Suppressor macrophage treated with lipopolysaccharide for 1 hour (primary cell): ENCODE measurements at places on chromosomes 5 and 9.

- DNase-seq, result no peak
Observed at GRCh38 chr5:12354686-12355085, 450.4 kb upstream of the CTNND2 start.

- no peak for DNase-seq
Observed at GRCh38 chr5:148833122-148833521, 6.7 kb downstream of the ADRB2 start.

- DNase-seq, result no peak
Observed at GRCh38 chr5:57955511-57955910, 472.9 kb upstream of the ACTBL2 start.

DNA sequence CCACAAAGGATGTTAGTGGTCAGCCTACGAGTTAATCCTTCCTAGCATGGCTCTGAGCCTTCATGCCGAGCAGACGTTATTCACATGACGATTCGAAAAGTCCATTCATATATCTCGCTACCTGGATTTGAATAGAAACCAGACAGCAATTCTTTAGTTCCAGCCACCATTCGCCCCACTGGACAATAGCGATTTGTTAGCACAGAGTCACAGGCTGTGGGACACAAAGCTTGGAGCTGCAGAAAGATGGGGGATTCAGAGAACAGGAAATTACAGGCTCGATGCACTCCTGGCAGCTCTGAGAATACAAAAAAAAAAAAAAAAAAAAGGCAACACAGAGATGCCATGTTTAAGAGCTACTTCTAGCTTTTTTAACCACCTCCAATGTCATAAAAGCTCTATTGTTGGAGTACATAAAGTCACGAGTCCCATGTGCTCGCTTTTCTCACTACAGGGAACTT lies 110.7 kb downstream of the NR6A1 start:
- DNase-seq, result no peak

DNA sequence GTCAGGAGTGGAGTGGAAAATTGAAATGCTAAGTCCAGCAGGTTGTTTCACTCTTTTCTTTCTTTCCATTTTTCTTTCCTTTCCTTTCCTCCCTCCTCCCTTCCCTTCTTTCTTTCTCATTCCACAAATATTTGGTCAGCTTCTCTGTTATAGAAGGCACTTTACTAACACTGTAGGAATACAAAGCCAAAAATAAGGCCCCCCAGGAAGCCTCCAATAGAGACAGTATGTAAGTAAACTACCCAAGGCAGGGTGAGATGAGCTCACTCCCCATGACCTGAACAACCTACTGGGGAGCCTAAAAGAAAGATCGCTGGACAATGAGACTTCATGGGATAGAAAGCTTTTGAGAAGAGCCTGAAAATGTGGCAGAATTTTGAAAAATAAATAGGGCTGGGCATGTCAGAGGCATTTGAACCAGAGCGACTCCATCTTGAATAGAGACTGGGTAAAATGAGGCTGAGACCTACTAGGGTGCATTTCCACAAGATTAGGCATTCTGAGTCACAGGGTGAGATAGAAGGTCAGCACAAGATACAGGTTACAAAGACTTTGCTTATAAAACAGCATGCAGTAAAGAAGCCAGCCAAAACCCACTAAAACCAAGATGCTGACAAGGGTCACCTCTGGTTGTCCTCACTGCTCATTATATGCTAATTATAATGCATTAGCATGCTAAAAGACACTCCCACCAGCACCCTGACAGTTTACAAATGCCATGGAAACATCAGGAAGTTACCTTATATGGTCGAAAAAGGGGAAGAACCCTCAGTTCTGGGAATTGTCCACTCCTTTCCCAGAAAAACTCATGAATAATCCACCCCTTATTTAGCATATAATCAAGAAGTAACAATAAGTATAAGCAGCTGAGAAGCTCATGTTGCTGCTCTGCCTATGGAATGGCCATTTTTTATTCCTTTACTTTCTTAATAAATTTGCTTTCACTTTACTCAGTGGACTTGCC lies 158.9 kb upstream of the EGFLAM start:
- no peak for DNase-seq

GRCh38 chr5:115298811-115299210 lies 2.4 kb upstream of the CCDC112 start:
- no peak for DNase-seq

DNA sequence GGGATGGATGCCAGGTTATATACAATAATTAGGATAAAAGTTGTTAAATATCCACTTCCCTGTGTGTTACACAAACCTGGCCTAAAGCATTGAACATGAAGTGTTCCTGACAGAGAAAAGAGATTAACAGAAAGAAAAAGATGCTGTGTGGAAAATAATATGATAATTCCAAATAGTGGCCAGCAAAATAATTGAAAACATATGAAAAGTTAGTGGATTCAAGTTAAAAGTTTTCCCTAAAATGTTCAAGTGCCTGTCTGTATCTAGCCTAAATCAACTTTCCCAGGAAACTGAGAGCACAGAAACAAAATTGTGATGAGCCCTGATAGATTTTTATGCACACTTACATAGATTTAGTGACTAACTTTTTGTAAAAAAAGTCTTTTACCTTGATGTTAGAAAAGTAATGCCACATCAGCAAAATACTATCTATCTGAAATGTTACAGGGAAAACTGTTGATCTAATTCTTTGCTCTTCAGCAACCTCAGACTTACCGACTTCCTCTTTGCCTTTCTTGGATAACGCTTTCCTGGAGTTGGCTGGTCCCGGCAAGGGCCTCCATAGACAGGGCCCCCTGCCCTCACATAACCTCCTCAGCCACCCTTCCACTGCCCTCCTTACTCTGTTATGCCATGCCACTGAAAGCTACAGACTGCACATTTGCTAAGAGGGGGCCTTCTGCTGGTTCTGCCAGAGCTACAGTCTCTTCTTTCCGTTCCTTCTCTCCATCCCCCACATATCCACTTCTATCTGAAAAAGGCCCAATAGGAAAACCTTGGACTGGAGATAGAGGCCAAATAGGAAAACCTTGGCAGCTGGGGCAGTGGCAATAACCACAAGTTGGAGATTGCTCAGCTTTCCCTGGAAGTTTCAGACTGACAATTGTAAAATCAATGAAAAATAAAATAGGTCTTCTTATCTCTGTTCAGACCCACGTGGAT lies 44.4 kb downstream of the ZNF474 start:
- DNase-seq, result no peak

GRCh38 chr9:35906923-35907699 lies 1.1 kb downstream of the HRCT1 start:
- no peak for DNase-seq

- peak; percentile 75 for DNase-seq
Observed at GRCh38 chr5:116454417-116454927, 120.2 kb downstream of the SEMA6A start.

- peak; percentile 90 for DNase-seq
Observed at GRCh38 chr5:150778517-150779396, at the start of gene SMIM3. TSS of gene SMIM3 (plus strand) at chr5:150778757. CDS start at chr5:150795441, 16,684 bp downstream.

DNA sequence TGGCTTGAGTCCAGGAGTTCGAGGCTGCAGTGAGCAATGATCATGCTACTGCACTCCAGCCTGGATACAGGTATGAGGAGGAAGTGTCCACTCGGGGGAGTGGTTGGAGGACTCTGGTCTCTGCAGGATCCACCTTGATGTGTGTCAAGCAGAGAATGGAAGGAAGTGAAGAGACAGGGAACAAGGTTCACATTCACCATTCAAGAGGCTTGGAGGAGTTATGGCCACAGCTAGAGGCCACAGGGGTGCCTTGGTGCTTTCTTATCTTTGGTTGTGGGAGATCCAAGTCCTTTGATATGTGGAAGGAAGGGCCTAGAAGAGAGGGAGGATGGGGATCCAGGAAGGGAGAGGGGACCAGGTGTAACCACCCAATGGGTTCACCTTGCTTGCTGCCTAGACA lies 5.4 kb upstream of the CERCAM start:
- no peak for DNase-seq

DNA sequence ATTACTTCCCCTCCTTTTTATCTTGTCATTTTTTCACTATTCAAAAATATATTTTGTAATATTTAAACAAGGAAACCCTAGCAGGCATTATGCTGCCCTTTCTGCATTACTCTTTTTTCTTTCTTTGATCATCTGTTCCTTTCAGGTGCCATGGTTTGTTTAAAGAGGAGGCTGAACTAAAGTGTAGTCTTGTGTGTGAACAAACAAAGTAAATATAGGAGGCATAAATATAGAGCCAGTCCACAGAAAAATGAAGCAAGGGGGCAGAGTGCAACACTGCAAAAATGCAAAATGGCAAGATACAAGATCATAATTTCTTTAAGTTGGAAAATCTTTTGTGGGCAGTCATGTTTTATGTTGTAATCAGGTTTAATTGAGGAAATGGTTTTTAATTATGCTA lies 947.3 kb upstream of the COX7C start:
- no peak for DNase-seq

GRCh38 chr9:110208031-110208430 lies at the start of gene C9orf152:
TSS of gene C9orf152 (minus strand) at chr9:110208159. CDS start at chr9:110207579, 580 bp downstream.
- DNase-seq, result no peak

- DNase-seq, result no peak
Observed at GRCh38 chr9:14888875-14889274, 21.4 kb downstream of the FREM1 start.

DNA sequence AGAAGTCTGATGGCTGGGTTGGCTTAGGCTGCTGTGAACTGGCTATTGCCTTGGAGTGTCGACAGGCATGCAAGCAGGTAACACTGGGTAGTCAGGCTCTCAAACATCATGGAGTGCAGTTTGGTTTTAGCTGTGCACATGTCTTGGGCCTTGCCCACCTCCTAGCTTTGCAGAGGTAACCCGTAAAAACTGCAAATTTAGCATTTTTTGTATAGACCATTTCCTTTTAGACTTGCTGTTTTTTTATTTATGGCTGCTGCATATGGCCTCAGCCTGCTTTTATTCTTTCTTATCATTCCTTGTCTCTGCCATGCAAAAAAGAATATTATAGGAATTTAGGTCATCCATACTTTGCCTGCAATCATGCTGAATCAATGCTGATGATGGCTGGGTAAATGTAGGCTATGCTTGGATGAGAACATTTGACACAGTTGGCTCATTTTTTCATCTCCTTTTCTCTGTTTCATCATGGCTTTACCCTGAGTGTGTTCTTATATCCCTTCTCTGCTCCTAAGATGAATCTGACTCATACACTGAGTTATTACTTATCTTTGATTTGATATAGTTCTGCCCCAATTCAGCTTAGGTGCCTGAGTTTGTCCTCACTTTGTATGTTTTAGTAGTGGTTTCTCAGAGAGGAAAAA lies 27.2 kb downstream of the RECK start:
- no peak for DNase-seq

- DNase-seq, result no peak
Observed at GRCh38 chr9:4579001-4579400, 83.1 kb upstream of the PLPP6 start.

GRCh38 chr5:52987711-52988331 lies 1.3 kb upstream of the ITGA2 start:
- peak; percentile 7 for DNase-seq

GRCh38 chr5:119476341-119476740 lies 24.0 kb downstream of the HSD17B4 start:
- DNase-seq, result no peak

- DNase-seq, result peak; percentile 32
Observed at GRCh38 chr5:149018909-149019443, 43.9 kb downstream of the SH3TC2 start.

GRCh38 chr5:166433679-166434078 lies 1857.8 kb upstream of the WWC1 start:
- DNase-seq, result no peak

DNA sequence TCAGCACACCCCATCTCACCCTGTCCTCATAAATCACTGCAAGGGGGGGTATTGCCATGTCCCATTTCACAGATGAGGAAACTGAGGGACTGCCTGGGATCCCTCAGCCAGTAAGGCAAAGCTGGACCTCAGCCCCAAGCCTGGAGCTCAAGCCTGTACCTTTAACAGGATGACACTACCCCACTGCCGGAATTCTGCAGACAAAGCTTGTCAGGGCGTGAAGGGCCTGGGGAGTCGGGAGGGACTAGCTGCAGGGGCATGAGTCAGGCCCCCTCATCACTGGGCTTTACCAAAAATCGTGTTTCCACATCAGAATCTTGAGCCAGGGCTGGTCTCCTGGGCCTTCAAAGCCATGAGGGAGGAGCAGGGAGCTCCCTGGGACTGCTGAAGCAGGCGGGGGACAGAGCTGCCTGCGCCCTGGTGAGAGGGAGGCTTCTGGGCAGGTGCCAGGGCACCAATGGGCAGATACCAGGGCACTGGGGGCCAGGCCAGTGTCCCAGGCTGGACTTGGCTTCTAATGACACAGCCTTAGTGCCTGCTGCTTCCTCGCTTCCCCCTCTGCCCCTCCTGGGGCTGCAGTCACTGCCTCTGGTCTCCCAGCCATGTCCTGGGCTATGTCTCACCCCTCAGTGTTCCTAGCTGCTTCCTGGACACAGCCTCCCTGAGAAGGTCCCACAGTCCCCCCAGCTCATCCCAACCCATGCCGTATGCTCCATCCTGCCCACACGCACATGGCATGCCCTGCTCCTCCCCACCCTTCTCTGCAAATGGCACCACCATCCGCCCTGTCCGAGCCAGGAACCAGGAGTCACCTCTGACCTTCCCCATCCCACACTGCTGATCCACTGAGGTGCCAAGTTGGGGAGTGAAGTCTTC lies 80.7 kb downstream of the LMX1B start:
- DNase-seq, result no peak

GRCh38 chr9:137012694-137013570 lies 15.1 kb downstream of the ABCA2 start:
- DNase-seq, result no peak

- DNase-seq, result no peak
Observed at GRCh38 chr5:102090770-102091169, 205.3 kb downstream of the SLCO4C1 start.

GRCh38 chr9:99075246-99075912 lies 29.5 kb upstream of the TGFBR1 start:
- DNase-seq, result no peak

DNA sequence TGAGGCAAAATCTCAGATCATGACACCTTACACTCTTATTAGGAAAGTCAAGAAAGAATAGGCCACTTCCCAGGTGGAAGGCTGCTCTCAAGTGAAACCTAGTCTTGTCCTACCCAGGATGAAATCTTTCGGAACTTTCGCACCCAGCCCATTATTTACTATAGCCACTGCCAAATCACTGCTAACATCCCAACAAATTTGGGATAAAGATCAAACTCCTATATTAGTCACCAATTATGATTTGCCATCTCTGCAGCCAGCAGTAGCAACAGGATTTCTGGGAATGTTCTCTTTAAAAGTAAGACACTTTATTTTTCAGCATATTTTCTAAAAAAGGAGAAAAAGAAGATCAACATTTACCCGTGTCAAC lies 224.6 kb downstream of the GAS1 start:
- no peak for DNase-seq

DNA sequence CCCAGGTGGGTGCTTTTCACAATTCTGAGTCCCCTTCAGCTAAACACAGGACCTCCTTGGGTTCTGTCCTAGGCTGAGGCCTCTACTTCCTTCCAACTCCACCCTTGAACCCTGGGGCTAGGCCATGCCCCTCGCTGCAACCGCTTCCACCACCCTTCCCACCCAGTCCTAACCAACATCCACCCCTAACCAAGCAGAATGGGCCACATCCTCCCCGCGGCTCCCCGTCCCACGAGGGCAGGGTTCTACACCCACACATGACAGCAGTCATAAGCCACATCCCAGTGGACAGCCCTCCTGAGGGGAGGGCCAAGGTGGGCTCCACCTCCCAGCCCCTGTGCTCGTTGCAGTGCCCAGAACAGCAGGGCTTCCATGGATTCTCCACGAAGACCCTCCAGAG lies 65.8 kb downstream of the SHB start:
- no peak for DNase-seq

GRCh38 chr9:21402386-21403251 lies 6.3 kb upstream of the IFNA8 start:
- DNase-seq, result no peak

- no peak for DNase-seq
Observed at GRCh38 chr5:138696501-138696900, 56.7 kb upstream of the CTNNA1 start.

- no peak for DNase-seq
Observed at GRCh38 chr9:110691002-110691549, 22.5 kb downstream of the MUSK start.
